ENCODE measurements at places on chromosomes 11 and 22.
A peak's percentile ranks its signal among the peaks of the same experiment; 100 is the strongest.

- DNase-seq = no peak
Measured at GRCh38 chr11:74017631-74018030, 8.7 kb upstream of the UCP3 start.

DNA sequence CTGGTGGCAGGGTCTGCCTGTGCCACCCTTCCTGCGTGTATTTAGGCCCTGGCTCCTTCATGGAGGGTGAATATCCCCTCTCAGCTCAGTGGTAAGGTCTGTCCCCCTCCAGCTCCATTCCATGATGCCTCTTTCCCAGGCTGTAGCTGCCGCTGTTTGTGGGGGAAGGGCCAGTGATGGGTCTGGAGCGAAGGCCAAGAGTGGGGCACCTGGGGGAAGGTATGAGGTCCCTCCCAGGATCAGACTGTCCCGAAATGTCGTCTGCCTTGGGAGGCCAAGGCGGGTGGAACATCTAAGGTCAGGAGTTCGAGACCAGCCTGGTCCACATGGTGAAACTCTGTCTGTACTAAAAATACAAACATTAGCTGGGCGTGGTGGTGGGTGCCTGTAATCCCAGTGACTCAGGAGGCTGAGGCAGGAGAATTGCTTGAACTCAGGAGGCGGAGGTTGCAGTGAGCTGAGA is 1.1 kb downstream of the CD151 start:
- DNase-seq = peak; percentile 45

- DNase-seq = no peak
Measured at GRCh38 chr11:15764948-15765347, 591.4 kb downstream of the SOX6 start.

- DNase-seq = peak; percentile 41
Measured at GRCh38 chr22:39514373-39514973, 5.9 kb upstream of the ATF4 start.

DNA sequence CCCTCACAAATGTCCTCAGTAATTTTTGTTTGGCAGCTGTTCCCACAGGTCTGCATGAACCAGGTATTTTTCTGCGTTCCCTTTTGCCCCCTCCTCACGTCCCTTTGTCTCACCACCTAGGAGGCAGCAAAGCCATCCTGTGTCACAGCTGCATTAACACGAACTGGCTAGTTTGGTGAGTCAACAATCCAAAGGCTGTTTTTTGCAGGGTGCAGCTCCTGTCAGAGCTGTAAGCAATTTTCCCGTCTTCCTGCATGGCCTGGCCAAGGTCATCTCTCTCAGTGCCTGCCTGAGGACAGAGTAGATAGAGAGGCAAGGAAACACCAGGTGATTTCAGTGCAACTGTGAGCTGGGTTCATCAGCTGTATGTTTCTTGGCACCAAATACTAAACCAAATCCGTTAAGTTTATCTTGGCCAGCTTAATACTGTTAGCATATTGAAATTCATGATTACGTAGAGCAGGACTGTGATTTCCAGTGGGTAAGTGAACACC is 20.6 kb upstream of the VSIG10L2 start:
- no peak for DNase-seq

DNA sequence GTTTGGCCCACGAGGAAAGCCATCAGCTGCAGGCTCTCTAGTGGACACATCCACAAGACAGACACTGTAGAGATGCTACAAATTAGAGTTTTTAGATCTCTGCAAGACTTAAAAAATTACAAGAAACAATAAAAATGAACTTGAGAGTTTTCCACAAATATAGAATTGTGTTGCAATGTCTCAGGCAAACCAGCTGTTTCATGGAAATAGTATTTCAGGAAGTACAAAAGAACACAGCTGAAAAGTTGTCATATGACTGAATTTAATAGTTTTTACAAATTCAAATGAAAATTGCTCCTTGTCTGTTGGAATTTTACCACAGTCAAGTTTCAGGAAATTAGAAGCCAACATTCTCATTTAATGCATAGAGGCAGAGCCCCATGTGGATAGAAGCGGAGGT is 184.5 kb upstream of the PITPNB start:
- no peak for DNase-seq

DNA sequence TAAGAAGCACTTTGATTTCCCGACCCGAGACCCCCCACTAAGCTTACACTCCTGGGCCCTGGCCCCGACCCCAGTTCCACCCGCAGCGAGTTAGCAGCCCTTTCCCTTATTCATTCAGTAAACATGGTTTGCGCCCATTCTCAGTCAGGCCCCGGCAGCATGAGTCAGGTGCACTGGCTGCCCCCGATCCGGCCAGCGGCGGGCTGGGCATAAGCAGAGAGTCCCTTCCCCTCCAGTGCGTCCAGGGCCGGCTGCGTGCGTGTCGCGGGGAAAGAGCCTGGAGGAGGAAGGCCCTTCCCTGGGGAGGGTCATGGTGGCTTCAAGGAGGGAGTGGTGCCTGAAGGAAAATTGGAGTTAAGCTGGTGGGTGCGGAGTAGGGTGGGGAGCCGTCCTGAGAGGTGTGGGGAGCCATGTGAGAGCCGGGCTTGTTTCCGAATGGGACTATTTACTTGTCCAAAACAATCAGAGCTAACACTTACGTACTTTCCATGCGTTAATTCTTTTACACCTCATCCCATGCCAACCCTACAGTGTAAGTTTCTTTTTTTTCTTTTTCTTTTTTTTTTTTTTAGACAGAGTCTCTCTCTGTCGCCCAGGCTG is 657 bp downstream of the IGHMBP2 start:
- no peak for DNase-seq

- no peak for DNase-seq
Measured at GRCh38 chr11:68014157-68014946, 4.2 kb downstream of the ALDH3B1 start.

DNA sequence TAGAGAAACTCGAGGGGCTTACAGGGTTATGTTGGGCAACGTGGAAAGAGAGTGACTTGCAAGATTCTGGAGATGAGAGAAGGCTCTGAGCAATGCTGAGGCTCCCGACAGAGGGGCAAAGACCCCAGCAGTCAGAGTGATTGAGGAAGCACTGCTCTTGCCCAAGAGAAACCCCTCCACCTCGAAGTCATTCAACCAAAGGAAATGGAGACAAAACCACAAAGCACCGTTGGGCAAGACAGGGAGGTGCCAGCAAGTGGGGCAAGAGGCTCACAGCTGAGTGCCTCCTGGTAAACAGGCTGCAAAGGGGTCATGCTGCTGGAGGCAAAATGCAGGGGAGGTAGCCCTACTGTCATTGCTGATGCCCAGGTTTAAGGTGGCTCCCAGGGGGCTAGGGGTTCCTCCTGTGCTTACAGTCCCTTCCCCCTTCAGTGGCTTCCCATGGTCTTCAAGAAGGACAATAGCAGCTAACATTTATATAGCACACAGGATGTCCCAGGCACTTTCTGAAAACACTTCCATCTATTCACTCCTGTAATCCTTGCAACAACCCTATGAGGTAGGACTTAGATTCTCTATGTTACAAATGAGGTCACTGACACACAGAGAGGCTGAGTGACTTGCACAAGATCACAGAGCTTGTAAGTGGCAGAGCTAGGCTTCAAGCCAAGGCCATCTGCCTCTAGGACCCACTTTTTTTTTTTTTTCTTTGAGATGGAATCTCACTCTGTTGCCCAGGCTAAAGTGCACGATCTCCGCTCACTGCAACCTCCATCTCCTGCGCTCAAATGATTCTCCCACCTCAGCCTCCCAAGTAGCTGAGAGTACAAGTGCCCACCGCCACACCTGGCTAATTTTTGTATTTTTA is 18.1 kb upstream of the MYH9 start:
- DNase-seq = no peak

DNA sequence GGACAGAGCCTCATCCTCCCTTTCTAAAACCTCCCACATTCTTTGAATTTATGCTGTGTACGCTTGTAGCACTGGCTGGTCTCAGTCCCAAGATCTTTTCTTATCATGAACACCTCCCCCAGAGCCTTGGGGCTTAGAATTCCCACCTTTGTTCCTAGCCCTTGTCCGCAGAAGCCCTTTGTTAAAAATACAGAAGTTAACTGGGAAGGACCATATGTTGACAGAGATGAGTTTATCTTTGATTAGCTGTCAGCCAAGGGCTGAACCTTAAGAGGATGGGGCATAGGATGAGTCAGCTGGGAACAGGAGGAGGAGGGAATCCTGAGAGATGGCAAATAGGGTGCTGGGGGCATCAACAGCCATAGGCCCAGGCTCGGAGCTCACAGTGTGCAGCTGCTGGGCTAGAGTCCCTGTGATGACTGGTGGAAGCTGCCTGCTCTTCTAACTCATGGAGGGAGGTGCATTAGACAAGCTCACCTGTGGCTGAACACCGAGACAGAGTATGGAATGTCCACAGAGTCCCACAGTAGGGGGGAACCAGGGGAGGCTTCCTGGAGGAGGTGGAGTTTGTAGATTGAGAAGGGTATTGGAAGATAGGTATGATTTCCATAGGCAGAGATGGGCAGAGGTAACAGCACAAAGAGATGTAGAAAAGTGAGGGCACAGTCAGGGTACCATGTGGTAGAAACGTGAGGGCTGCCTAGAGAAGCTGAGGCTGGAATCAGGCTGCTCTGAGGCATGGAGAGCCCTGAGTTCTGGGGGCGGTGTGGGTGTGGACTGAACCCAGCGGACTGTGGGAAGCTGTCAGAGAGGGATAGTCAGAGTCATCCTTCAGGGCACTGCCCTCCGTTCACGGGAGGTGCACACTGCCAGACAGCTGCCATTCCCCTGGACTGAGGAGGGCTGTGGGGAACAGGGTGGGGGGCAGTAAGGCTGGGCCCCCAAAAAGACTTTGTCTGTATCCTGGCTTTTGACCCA is 9.9 kb downstream of the MICAL2 start:
- peak; percentile 56 for DNase-seq

DNA sequence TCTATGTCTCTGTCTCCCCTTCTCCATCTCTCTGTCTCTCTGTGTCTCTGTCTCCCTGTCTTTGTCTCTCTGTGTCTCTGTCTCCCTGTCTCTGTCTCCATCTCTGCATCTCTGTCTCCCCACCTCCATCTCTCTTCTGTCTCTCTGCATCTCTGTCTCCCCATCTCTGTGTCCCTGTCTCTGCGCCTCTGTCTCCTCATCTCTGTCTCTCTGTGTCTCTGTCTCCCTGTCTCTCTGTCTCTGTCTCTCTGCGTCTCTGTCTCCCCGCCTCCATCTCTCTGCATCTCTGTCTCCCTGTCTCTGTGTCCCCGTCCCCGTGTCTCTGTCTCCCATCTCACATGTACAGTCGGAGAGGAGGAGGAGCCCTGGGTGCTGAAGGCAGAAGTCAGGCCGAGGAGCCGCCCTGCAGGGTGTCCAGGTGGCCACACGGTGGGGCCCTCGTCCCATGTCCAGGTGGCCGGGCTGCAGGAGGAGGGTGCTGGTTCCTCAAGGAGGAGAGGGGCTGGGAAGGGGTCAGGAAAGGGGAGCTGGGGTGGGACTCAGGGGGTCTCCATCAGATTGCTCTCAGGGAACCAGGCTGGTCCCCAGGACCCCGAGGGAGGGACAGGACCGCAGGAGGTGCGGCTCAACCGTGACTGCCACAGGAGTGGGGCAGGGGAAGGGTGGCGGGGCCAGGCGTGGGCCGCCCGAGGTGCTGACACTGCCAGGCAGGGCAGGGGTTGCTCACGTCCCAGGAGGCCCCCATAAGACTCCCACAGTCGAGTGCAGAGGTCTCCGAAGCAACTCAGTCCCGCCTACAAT is 25.6 kb upstream of the TH start:
- peak; percentile 76 for DNase-seq

GRCh38 chr11:22221143-22221542 is 28.3 kb downstream of the ANO5 start:
- DNase-seq = no peak
